H7 (cell line): ENCODE measurements at places on chromosomes 4 and X. TPM values are rescaled to one million over a fixed set of nuclear protein-coding genes. Genes with fewer than 3 reads are reported as not detected.

- DNase-seq: no peak
Observed at GRCh38 chr4:177405508-177405907, 36.7 kb downstream of the AGA start.

DNA sequence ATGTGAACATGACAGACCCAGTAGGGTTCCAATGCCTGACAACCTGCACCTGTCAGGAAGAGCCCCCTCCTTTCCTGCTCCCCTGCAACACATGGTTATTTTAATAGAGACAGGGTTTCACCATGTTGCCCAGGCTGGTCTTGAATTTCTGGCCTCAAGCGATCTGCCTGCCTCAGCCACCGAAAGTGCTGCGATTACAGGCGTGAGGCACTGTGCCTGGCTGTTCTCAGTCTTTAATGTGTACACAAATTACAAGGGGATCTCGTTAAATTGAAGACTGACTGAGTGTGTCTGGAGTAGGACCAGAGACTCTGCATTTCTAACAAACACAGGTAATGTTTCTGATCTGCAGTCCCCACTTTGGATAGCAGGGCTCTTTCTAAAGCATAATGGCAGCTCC, 55.4 kb downstream of the NPNT start:
- DNase-seq: no peak

GRCh38 chr4:108425988-108426387, 194.4 kb upstream of the RPL34 start:
- DNase-seq: no peak

GRCh38 chr4:40804598-40804997, 54.8 kb downstream of the NSUN7 start:
- no peak for DNase-seq

DNA sequence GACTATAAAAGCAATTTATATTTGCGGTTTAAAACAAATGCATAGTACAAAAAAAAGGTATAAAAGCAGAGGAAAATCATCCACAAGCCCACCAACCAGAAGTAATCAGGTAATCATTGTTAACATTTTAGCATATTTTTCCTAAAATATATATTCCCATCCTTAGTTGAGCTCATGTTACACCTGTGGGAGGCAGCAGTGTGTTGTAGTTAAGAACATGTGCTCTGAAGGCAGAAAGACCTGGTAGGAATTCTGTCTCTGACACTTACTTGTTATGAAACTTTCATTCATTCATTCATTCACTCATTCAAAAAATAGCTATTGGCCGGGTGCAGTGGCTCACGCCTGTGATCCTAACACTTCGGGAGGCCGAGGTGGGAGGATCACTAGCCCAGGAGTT, 15.4 kb upstream of the CDKL5 start:
- no peak for DNase-seq

GRCh38 chrX:141945426-141945825, 41.7 kb downstream of the MAGEC1 start:
- DNase-seq: no peak

DNA sequence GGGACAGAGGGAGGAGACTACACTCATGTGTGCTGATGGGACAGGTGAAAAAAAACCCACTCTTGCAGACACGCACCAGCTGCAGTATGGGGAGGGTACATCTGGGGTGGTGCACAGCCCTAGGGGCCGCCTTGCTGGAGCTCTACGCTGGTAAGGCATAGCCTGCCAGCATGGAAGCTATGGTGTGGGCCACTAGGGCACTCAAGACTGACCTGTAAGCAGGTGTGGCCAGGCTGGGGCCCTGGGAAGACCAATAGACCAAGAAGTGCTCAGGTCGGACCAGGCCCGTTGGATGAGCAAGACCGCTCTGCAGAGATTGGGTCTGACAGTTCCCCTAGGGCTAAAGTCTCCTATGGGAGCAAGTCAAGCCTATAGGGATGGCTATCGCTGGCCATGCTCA, 314.8 kb downstream of the FAM47A start:
- no peak for DNase-seq

- no peak for DNase-seq
Observed at GRCh38 chrX:109939498-109939897, 63.4 kb upstream of the TMEM164 start.

- no peak for DNase-seq
Observed at GRCh38 chr4:79497001-79497400, 89.0 kb upstream of the GK2 start.

DNA sequence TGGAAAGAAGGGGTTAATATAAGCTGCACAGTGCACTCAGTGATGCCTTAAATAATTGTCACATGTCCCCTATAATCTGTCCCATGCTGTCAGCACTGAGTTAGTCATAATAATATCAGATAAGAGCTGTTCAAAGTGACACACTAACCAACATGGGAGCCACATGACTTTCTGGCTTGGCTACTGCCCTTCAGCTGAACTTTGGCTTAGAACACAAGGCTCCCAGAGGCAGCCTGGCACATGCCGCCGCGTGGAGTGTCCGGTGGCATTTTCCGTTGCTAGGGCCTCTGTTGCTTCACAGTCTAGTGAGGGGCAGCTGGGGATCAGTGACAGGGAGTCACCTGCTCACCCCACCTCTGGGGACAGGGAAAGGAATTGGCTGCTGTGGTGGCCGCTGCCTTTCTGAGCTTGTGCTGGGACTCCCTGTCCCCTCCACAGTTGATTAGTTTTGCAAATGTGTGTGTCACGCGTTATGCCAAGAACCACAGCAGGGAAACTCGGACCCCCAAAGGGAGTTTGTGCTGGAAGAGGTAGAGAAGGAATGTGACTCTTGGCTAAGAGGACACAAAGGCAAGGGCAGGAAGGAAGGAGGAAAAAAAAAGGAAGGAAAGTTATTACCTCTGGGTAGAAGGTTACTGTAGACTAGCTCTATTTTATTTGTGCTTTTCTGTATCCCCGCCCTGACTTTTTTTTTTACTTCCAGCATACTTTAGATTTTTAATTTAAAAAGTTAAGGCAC, 41.1 kb upstream of the PPARGC1A start:
- DNase-seq: no peak

- no peak for DNase-seq
Observed at GRCh38 chrX:145003443-145003842, 243.9 kb upstream of the SPANXN1 start.

DNA sequence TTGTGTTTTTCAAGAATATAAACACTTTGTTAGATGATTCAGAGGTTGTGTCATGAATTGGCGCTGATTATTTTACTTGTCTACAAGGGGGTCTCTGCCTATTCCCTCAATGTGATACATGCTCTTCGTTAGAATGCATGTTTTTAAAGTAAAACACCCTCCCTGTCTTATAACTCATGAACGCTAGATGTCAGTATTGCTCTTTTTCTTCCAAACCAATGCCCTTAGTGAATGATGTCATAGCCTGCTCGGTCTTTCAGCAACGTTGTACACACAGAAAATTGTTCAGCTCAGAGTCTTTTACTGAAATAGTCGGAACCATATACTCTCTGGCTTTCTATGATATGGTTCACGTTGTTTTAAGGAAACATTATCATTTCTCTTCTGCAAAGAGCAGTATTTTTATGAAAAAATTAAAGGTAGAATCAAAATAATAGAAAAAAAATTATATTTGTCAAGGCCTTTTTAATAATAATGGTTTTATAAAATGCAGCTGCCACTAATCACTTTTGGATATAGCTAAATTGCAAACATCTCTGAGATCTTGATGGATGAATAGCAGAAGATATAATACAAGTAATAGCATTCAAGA, 292.9 kb downstream of the TLL1 start:
- peak; percentile 3 for DNase-seq

DNA sequence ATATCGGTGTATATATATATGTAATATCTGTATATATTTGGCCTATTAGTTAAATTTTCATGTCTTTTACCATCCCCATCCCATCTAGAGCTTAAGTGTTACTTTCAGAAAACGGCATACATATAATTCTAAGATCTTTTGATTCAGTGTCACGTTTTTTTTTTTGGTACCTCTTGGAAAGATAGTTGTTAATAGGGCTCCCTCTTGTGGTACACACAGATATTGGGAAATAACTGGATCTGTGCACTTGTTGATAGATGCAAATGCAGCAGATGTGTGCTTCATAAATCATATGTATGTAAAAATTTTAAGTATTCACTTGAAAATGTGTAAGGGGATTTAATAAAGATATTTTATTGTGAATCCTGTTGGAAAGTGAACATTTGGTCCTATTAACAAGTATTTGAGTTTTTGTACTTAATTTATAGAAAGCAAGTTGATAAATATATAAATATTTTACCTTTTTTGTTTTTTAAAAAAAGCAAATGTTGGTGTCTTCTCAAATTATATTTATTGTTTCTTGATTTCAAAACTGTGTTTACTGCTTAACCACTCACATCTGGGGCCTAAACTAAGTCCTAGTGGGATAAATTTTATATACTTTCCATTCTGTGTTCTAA, 74.7 kb downstream of the PAQR3 start:
- DNase-seq: peak; percentile 7

GRCh38 chr4:99610605-99611175, 36.1 kb downstream of the MTTP start:
- DNase-seq: no peak

DNA sequence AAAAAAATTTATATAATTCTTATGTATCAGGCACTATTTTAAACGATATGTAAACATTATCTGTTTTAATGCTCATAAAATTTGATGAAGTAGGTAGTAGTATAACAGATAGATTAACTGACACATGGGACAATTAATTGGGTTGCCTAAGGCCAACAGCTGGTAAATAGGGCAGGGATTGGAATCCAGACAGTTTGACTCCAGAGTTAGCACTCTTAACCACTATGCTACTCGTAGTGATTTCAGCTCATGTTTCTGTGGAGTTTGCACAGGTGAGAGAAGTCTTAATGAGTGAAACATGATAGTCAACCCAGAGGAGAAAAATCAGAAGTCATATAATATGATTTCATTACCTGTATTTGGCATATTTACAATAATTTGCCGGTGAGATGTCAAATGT, 126.0 kb upstream of the WDFY3 start:
- no peak for DNase-seq

GRCh38 chr4:7073526-7074390, 5.9 kb upstream of the GRPEL1 start:
- peak; percentile 92 for DNase-seq

DNA sequence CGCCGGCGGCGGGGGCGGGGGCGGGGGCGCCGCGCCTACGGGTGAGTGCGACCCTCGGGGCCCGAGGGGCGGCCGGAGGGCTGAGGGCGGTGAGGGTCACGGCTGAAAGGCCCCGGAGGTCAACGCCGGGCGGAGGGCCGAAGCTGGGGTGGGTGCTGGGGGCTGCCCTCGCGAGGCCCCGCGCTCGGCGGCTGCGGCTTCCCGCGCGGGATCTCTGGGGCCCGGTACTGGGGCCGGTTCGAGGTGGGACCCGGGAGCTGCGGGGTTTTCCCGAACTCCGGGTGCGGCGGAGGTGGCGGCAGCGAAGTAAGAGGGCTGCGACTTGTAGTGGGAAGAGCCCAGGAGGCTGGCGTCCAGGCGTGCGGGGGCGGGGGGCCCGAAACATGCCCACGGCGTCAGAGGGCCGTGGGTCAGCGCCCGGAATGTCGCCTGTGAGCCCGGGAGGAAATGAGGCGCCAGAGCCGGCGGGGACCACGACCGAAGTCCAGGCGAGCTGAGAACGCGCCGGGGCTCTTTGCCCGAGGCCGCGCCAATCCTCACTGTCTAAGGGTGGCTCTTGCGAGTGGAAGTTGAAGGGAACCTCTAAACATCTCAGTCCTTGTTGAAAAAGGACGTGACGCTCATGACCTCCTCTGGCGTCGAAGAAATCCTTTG, 407 bp downstream of the IL13RA1 start:
- no peak for DNase-seq

DNA sequence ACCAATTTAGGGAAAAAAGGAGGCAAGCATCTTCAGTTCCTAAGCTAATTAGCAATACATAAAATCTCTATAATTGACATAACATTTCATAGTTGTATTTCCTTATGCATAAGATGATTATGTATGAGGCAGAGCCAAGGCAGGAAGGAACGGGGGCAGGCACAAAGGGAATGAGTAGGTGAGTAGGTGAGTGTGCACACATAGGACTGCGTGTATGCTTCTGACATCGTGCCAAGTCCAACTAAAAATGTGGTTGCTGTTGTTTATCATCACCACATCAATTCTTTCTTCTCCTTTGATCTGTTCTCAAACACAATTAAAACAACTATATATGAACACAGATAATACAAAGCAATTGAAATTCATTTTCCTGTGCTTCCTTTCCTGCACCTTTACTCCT, 131.2 kb downstream of the UNC5C start:
- DNase-seq: no peak

- DNase-seq: no peak
Observed at GRCh38 chr4:22999419-22999818, 306.7 kb downstream of the GBA3 start.

GRCh38 chr4:165715211-165715610, 157.8 kb upstream of the TLL1 start:
- no peak for DNase-seq

DNA sequence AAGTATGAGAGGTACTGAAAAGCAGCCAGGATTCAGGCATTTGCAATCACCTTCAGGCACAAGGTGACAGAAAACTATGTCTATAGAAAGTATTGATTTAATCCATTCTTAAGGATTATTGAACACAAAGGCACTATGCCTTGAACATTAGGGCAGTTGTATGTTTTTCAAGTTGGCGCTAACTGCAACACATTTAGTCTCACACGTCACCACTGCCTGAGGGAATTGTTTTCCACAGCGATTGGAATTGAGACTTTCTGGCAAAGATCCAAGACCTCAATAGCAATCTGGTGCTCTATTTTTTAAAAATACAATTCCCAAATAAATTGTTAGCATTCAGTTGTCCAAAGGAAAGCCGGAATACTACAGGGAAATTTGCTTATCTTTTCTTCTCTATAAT, 52.7 kb upstream of the FTHL17 start:
- no peak for DNase-seq

DNA sequence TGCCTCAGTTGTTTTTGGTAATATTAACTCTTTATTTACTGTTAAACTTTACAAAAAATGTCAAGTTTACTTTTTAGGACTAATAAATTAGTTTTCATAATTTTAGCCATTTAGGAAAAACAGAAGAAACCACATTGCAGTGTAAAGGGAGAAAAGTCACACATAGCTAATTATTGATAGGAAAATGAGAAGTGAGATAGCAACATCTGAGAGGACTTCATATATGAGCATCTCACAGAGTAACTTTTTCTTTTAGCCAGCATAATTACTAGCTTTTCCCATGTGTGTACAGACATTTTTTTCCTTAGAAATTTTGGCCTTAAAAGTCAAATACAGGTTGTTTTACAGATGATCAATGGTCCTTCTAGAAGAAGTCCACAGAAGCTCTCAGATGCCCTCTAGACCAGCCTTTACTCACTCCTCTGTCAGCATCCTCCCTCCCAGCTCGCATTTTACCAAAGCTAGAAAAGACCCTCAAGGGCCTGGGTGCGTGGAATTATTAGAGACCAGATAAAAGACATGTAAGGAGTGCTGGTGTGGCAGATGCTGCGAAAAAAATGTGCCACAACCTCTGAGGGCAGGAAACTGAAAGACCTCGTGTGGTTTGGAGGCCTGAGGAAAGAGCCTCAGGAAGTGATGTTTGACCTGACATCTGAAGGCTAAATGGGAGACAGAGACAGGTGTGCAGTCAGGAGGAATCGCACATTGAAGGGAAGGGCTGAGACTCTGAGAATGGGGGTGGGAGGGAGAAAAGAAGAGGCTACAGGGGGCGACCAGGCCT, 156.9 kb downstream of the CBR4 start:
- no peak for DNase-seq

Gene ESX1
- total RNA-seq: not detected in 2 replicates

Gene RAB9B
- 0.30 and 0.48 TPM in 2 replicates for total RNA-seq

Gene LDB2
- 94.0 and 141 TPM in 2 replicates for total RNA-seq

Gene USP17L29
- total RNA-seq: not detected in 2 replicates

Gene SERTM2
- 0.17 and 0.30 TPM in 2 replicates for total RNA-seq

Gene ADGRG4
- not detected in 2 replicates for total RNA-seq

Gene CT55
- 0.10 TPM in 1 of 2 replicates, not detected in the other for total RNA-seq

Gene ZNF718
- total RNA-seq: 12.3 and 13.8 TPM in 2 replicates
